ENCODE measurements at places on chromosomes 1 and 21.
A peak's percentile ranks its signal among the peaks of the same experiment; 100 is the strongest.

DNA sequence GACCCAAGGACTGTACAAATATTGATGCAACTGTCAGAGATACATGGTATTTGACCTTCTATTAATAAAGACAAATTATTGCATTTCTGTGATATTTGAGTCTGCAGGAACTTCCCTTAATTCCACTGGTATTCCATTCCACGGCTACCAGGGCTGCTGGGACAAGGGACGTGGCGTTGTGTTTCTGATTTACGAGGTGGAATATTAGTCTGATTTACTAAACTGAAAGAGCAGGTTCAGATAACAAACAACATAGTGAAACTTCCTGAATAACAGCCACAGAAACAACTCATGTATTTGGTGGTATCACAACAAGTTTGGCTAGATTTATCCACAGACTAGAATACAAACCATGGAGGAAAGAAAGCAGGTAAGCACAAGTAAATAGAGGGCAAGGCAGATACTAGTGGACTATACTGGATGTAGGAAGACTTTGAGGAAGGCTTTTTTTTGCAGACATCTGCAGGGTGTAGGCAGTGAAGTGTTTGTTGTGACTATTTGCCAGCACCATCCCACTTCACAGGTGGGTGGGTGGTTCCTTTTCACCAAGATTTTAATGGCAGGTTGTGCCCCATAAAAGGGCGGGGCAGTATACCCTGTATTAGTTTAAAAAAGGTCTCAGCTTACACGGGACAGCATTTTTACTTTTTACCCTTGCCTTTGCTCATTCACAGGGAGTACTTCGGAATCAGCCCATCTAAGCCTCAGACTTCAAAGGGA is 100.4 kb downstream of the FGGY start:
- no peak for DNase-seq

DNA sequence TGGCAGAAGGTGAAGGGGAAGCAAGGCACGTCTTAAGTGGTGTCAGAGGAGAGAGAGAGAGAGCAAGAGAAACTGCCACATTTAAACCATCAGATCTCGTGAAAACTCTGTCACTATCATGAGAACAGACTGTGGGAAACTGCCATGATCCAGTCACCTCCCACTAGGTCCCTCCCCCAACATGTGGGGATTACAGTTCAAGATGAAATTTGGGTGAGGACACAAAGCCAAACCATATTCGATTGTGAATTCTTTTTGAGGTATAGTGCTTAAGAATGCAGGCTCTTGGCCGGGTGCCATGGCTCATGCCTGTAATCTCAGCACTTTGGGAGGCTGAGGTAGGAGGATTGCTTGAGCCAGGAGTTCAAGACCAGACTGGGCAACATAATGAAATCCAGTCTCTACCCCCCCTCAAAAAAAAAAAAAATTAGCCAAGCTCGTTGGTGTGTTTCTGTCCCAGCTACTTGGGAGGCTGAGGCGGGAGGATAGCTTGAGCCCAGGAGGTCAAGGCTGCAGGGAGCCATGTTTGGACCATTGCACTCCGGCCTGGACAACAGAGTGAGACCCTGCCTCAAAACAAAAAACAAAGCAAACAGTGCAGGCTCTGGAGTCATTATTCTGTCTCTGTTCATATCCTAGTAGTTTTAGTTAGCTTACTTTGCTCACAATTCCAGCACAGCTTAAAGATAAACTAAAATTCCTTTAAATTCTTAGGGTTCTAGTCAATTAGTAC is 6.0 kb downstream of the ZCCHC17 start:
- DNase-seq, result no peak

DNA sequence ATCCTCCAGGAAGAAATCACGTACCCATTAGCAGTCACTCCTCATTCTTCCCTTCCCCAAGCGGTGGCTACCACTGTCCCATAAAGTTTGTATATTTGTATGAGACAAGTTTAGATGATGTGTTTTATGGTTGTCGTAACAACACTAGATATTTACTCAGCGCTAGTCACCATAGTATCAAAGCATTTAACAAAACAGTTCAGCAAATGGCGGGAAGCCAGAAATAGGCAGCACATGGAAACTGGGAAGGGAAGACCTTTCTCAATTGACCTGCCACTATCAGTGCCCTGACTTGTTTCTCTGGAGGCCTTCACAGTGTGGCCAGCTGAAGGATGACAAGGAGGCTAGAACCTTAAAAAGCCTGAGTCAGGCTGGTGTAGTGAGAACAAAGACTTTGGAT is 31.1 kb downstream of the CNST start:
- no peak for DNase-seq

GRCh38 chr1:64161357-64161941 is 42.0 kb upstream of the UBE2U start:
- no peak for DNase-seq

- DNase-seq, result no peak
These were observed 39.2 kb downstream of the MAPKAPK2 start for GRCh38 chr1:206723805-206724472.

- DNase-seq, result no peak
These were observed 28.6 kb downstream of the CC2D1B start for GRCh38 chr1:52337439-52337838.

DNA sequence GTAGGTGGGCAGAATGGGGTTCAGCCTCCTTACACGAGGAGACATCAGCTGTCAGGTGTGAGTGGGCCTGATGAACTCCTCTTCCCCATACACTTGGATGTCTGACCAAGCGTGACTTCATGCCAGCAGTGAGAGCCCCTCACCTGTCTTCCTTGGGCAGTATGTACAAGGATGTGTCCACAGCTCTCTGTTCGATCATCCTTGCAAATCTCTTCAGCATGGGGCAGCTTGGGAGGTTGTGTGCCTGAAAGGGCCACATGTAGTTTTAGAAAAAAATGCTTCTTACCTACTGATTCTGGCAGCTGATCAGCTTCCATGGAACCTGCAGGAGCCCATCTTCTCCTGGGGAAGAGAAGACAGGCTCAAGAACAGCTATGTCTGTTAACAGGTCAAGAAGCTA is 18.0 kb downstream of the ACP6 start:
- no peak for DNase-seq

GRCh38 chr1:247747616-247748015 is 325 bp downstream of the OR14A2 start:
- DNase-seq, result no peak

DNA sequence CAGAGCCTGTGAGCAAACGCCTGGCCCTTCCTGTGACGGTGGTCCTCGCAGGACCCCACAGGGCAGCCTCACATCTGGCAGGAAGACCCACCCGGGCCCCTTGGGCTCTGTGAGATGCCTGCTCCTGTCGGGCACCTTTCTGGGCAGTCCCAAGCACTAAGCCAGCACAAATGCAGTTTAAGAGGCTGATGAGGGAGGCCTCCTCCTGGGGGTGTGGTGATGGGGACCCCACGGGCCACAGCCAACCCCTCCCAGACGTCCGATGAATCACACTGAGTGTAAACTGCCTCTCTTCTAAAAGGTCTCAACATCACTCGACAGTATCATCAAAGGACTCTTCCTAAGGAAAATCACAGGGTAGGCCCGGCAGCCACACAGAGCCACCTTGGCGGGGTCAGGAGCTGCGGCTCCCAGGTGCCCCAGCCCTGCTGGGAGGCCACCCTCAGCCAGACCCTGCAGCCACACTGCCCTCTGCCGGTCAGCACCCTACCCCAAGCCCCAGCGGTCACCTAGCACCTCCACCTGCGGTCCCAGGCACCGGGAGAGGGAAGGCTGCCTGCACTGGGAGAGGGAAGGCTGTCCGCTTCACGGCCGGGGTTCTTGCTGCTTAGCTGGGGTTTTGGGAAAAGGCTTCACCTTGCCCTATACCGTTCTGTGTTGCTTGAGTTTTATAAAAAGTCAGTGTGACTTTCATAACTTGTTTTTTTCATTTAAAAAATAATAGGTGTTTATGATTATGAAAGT is 3.9 kb upstream of the PRKCZ start:
- no peak for DNase-seq

DNA sequence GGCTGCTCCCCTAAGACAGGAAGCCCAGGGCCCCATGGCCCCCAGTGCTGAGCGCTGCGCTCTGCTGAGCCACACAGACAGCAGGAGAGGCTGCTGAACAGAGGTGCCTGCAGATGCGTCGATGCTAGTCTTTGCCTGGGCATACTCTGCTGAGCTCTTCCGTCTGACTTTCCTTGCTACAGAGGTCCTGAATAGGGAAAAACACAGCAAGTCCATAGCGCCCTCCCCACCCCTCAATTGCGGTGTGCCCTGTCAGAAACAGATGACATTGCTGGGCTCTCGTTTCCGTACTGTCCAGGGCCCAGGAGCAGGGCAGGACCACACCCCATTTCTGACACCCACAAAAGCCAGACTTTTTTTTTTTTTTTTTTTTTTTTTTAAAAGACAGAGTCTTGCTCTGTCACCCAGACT is 252.5 kb downstream of the SDCCAG8 start:
- no peak for DNase-seq

- DNase-seq, result no peak
These were observed 2.1 kb downstream of the KCNN3 start for GRCh38 chr1:154867841-154868605.

DNA sequence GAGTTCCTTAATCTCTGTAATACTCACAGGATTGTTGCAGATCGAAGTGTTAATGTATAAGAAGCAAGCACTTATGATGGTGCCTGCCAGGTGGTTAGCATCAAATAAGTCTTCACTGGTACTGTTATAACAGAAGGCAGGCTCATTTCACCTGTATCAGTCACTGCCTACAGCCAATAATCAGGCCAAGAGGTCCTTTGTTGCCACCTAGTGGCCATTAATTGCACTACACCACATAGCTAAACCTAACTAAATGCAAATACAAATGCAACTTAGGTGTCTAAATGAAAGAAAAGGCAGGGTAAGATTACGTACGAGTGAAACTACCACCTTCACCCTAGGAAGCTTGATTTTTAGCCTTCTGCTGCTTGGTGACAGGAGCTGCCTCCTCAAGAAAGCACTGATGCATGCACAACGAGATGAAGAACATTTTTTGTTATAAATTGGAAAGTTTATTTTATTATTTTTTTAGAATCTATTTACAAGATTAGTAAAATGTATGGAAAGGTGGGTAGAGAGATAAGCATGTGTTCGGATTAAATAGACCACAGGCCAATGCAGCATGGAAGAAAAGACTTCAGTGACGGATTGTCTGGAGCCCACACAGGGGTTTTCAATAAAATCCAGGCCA is 334.8 kb upstream of the CAMK1G start:
- DNase-seq, result peak; percentile 63

GRCh38 chr21:28132713-28133112 is 860.0 kb downstream of the LTN1 start:
- no peak for DNase-seq

GRCh38 chr21:23402929-23403520 is 2204.3 kb downstream of the MRPL39 start:
- DNase-seq, result no peak

- DNase-seq, result no peak
These were observed 42.0 kb upstream of the ADARB1 start for GRCh38 chr21:45032332-45032731.

GRCh38 chr1:29786791-29787732 is 550.7 kb downstream of the PTPRU start:
- DNase-seq, result no peak

GRCh38 chr1:107964336-107965109 is 457 bp downstream of the VAV3 start:
- peak; percentile 4 for DNase-seq
